ENCODE measurements at places on chromosomes 13 and 19.

GRCh38 chr19:55625004-55625326, 599 bp upstream of the ZNF784 start:
- no peak for DNase-seq

DNA sequence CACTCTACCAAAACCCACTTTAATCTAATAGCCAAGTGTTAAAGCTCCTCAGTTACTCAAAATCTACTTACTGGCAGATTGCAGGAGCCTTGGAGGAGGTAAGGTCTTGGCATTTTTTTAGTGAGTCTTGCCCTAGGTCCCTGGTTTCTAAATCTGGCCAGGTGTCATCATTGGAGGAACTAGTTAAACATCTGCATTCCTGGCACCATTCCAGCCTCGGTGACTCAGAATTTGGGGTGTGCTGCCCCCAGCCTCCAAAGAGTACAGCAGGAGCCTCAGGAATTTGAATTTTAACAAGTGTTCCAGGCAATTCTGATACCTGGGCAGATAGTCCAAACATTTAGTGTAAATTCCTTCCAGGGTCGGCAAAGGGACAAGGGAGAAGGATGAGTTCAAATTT, 37.4 kb downstream of the KLF5 start:
- DNase-seq: no peak

GRCh38 chr19:17205237-17206140, 9.7 kb upstream of the USE1 start:
- peak; percentile 76 for DNase-seq

DNA sequence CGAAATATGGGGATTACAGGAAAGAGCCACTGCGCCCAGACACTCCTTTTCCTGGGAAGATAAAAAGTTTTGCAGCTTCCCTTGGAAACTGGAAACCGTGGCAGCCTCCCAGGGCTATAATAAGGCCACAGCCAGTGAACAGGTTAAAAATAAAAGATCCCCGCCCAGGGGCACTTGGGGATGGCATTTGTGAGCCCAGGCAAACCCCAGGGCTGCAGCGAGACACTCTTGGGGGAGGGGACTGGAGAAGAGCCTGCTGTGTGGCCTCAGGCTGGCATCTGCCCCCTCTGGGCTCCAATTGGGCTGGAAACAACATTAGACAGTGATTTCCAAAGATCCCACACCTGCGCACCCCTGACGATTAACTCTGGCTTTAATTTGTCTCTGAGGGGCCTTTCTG, 11.2 kb downstream of the FEM1A start:
- DNase-seq: no peak

GRCh38 chr13:51679616-51680015, 95.4 kb downstream of the WDFY2 start:
- DNase-seq: no peak

GRCh38 chr19:33794683-33795369, 1.8 kb upstream of the KCTD15 start:
- no peak for DNase-seq

- DNase-seq: no peak
These were observed 67.0 kb downstream of the USP12 start for GRCh38 chr13:27104606-27105005.

DNA sequence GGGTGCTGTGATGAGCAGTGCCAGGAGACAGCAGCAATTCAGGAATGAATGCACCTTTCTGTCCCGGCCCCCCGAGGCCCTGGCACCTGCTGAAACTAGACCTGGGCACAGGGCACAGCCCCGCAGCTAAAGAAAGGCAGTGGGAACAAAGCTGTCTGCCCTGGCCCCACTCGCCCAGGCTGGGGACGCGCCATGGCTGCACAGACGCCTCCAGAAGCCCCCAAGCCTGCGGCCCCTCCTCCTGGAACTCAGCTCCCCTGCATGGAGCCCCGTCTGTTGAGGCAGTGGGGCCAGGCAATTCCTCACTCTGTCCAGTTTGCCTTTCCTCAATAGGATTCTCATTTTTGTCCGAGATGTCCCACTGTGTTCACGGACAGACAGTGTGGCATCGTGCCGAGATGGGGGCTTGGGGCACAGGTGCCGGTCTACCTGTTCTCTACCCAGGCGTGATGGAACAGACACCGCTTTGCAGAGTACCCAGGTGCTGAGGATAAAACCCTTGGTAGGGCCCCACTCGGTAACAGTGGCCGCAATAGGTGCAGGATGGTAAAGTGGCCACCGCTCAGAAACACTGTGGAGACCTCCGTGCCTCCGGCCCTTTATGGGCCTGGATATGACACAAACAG, 146.5 kb upstream of the SOX1 start:
- no peak for DNase-seq

DNA sequence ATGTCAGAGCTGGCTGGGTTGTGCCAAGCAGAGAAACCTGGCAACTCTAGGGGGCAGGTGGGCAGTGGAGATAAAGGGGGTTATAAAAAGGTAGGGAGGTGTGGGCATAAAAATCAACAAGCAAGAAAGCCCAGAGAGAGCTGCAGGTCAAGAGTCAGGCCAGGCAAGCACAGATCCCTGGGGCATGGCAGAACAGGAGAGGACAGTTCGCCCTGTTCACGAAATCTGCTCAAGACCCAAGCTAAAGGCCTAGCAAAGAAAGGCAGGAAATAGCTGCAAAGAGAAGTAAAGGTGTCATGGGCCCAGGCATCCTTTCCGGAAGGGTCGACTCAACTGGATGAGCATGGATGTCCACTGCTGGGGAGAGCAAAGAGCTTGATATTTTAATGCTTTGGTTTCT, 3.4 kb downstream of the MBNL2 start:
- no peak for DNase-seq

DNA sequence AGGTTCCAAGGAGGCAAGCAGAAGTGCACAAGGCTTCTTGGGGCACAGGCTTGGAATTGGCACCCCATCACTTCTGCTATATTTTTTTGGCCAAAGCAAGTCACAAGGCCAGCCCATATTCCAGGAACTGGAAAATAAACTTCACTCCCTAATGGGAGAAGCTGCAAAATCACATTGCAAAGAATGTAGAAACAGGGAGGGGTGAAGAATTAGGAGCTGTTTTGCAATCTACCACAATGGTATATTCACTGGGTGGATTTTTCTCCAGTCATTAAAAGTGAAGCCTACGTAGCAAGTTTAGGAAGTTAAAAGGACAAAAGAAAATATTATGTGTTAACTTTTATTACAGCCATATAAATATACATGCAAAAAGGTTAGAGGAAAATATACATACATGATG, 464.8 kb downstream of the COG6 start:
- no peak for DNase-seq

GRCh38 chr13:97278435-97279411, 56.6 kb downstream of the MBNL2 start:
- DNase-seq: no peak

- DNase-seq: no peak
These were observed 190.9 kb downstream of the SLITRK6 start for GRCh38 chr13:85608255-85608829.

DNA sequence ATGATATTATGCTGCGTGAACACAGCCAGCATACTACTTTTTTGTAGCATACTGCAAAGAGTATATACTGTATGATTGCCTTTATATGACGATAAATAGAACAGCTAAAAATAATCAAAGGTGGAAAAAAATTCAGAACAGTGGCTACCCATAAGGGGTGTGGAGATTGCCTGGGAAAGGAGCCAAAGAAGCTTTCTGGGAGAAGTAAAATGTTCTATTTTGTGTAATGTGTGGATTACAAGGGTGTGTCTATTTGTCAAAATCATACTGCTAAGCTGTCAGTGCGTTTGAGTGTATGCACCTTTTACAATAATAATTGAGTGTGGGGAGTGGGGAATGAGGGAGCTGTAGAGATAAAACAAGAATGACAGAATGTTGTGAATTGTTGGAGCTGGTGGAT, 45.2 kb upstream of the MTIF3 start:
- DNase-seq: no peak

- DNase-seq: no peak
These were observed 7.2 kb downstream of the VASP start for GRCh38 chr19:45514376-45515051.

- peak; percentile 88 for DNase-seq
These were observed 36.4 kb upstream of the IGFL4 start for GRCh38 chr19:46076951-46077814.

- no peak for DNase-seq
These were observed 10.7 kb upstream of the SHKBP1 start for GRCh38 chr19:40565910-40566495.

DNA sequence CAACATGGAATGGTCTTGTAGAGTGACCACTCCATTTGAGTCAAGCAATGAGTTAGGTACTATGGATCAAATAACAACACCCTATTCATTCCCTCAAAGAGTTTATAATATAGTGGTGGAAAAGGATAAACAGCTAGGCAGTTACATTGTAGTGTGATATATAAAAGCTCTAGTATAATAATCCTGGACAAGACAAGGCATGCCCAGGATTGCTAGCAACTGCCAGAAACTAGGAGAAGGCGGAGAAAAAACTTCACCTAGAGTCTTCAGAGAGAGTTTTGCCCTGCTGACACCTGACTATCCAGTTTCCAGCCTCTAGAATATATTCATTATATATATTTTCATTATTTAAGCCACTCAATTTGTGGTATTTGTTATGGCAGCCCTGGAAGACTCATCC, 530.6 kb downstream of the KLF12 start:
- DNase-seq: no peak

GRCh38 chr13:50910485-50910805, 854 bp downstream of the RNASEH2B start:
- peak; percentile 27 for DNase-seq

DNA sequence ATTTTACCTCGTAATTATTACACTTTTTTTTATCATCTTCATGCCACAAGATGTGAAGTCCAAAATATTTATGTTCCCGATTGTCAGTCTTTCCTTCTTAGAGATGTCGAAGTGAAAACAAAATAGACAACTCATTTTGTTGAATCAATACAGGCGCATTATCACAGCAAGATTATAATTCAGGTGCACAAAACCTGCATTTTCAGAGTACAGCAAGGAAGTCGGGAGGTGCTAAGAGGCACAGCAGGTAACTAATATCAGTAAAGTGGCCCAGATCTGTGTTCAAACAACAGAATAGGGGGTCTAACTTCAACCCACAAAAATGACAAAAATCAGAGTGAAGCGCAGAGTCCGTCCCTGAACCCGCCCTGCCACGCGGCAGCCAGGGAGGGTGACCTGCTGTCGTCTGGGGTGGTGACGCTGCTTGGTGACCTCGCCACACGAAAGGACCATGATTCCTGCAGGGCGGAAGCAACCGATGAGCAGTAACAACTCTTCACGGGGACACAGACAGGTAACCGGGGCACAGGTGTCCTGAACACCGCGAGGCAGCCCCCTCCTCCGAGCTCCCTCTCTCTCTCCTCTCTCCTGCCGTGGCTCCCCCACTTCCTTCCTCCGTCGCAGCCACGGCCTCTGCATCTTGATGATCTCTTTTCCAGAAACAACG, 50.9 kb upstream of the SPACA7 start:
- DNase-seq: no peak

DNA sequence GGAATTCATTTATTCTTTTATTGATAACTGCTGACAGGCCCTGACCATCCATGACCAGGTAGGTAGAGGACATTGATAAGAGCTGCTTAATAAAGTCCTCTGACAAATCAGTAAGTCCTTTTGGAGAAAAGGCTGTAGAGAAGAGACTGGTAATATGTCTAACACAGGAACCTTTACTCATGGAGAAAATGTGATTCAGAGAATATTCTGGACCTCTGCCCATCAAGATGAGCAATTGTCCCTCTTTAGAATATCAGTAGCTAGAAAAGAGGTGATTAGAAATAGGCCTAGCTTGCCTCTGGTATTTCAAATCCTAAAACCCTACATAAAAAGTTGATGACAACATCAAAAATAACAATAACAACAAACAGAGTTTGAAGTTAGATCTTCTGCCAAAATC, 642.3 kb downstream of the TBC1D4 start:
- no peak for DNase-seq

DNA sequence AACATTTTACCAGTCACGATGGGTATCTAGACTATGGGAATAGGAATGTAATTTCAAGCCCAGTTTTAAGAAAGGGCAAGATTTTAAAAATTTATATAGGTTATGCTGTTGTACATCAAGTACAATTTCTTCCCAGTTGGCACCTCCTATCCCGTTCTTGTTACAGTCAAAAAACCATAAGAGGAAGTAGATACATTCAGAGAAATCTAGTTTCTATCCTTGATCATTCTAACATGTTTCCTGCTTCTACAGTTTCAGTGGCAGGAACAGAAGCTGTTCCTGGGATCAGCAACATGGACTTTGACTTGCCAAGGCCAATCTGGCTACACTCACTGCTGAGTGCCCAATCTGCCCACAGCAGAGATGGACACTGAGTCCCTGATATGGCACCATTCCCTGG, 14.7 kb upstream of the FPR3 start:
- no peak for DNase-seq

DNA sequence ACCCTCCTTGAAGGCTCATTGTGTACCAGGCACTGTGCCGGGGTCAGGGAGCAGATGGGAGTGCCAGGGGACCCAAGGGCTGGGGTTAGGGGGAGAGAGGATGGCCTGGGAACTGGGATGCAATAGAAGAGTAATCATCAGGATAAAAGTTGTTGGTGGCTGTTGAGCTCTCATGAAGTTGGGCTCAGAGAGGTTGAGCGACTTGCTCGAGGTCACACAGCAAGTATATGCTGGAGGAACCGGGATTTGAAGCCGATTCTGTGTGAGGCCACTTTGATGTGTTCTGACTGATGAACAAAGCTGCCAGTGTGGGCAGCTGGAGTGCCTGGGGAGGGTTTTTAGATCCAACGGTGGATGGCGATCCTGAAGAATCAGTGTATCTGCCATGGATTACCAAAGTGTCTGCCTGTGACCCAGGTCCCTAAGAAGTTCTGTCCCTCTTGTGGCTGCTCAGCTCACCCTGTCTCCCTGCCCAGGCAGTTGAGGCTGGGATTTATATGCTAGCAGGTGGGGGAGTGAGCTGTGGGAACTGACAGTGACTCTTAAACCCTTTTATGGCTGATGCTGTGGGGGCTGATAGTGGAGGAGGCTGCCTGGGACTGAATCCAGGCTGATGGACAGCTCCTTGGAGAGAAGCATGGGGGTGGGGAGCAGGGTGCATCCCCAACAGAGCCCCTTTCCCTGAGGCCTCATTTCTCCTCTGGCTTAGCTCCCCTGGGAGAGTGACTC, 8.3 kb downstream of the ARHGEF18 start:
- DNase-seq: no peak

DNA sequence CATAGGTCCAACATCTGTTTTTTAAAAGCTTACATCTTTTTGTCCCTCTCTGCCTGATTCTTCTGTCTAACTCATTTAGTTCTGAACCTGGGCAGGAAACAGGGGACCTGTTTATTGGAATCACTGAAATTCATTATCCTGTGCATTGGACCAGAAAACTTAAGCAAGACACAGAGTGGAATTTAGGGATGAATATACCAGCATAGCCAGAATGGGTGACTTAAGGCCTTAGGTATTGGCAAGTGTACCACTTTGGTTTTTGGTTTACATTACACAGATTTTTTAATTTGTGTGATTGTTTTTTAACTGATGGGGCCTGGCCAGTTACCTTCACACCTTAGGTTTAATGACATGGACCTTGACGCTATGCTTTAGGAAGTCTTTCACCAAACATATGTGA, 232.5 kb downstream of the GPC5 start:
- no peak for DNase-seq

- DNase-seq: no peak
These were observed 242.6 kb downstream of the DCT start for GRCh38 chr13:94236872-94237271.

- no peak for DNase-seq
These were observed 288.1 kb upstream of the GPC6 start for GRCh38 chr13:92938486-92939020.

Measured in head of caudate nucleus (tissue), 42 donors.